Left renal cortex interstitium (tissue), 4 donors: ENCODE measurements at places on chromosomes 13 and 19. TPM values are rescaled to one million over a fixed set of nuclear protein-coding genes. Genes with fewer than 3 reads are reported as not detected.

Gene CLIP3
- polyA plus RNA-seq = 61.5 TPM

Gene ZNF382
- polyA plus RNA-seq = 9.6 TPM

Gene ZNF582
- 12.1 TPM for polyA plus RNA-seq

Gene DIAPH3
- polyA plus RNA-seq = 14.3 TPM

Gene ZNF729
- 0.30 TPM for polyA plus RNA-seq

Gene ADGRE3
- polyA plus RNA-seq = 0.09 TPM
